ENCODE measurements at places on chromosomes 7 and 10. TPM values are rescaled to one million over a fixed set of nuclear protein-coding genes. Genes with fewer than 3 reads are reported as not detected.

The PLXNA4 gene
- 5.9 TPM for total RNA-seq

The ZNF33B gene
- 23.3 TPM for total RNA-seq

The C10orf62 gene
- not detected for total RNA-seq

The ARMC3 gene
- not detected for total RNA-seq

The LAMB1 gene
- not detected for total RNA-seq

The PPP1R9A gene
- total RNA-seq: not detected

The NOS3 gene
- 10.5 TPM for total RNA-seq

The TMEM236 gene
- total RNA-seq: 0.02 TPM

The EN2 gene
- not detected for total RNA-seq

The A1CF gene
- not detected for total RNA-seq

The PRKAG2 gene
- 17.0 TPM for total RNA-seq

The CCZ1 gene
- total RNA-seq: 97.9 TPM

The NKX2-3 gene
- not detected for total RNA-seq

The RAMP3 gene
- not detected for total RNA-seq

The UNC5B gene
- 0.02 TPM for total RNA-seq

The CCL24 gene
- not detected for total RNA-seq

The C10orf53 gene
- not detected for total RNA-seq

The ADCY1 gene
- 7.8 TPM for total RNA-seq

The RBP4 gene
- not detected for total RNA-seq

The SAMD9 gene
- total RNA-seq: 59.5 TPM

The ITIH5 gene
- total RNA-seq: not detected

The CPN1 gene
- not detected for total RNA-seq

The TBXAS1 gene
- 7.2 TPM for total RNA-seq

The NYAP1 gene
- total RNA-seq: not detected

The ABCB1 gene
- 2.5 TPM for total RNA-seq

The TCAF2 gene
- 28.7 TPM for total RNA-seq

The ARPC1B gene
- total RNA-seq: 417 TPM

The MEOX2 gene
- not detected for total RNA-seq

The MLXIPL gene
- total RNA-seq: not detected

The PHYHIPL gene
- total RNA-seq: not detected

The TMEM225B gene
- total RNA-seq: 1.4 TPM

The PALD1 gene
- total RNA-seq: 0.07 TPM

The OR2A25 gene
- total RNA-seq: not detected

The MPP7 gene
- total RNA-seq: 3.6 TPM

The PPP1R17 gene
- not detected for total RNA-seq

The SFRP4 gene
- not detected for total RNA-seq

The OGDHL gene
- not detected for total RNA-seq

The VWDE gene
- 4.4 TPM for total RNA-seq

The TSPAN13 gene
- 0.61 TPM for total RNA-seq

The GPER1 gene
- total RNA-seq: not detected

The ZNF92 gene
- 20.0 TPM for total RNA-seq

The PON3 gene
- not detected for total RNA-seq

The TMEM184A gene
- total RNA-seq: not detected

The MOGAT3 gene
- not detected for total RNA-seq

The ABCC2 gene
- total RNA-seq: 2.2 TPM

The SNX13 gene
- 30.1 TPM for total RNA-seq

The HOXA10 gene
- total RNA-seq: not detected

The ICA1 gene
- total RNA-seq: 0.95 TPM

The ZKSCAN5 gene
- 12.6 TPM for total RNA-seq

The VIPR2 gene
- total RNA-seq: 0.56 TPM

The ASB15 gene
- not detected for total RNA-seq

The FGFBP3 gene
- 1.3 TPM for total RNA-seq

The CHAT gene
- total RNA-seq: not detected

The GSAP gene
- total RNA-seq: 10.4 TPM

The FEZF1 gene
- total RNA-seq: not detected
